ENCODE measurements at places on chromosomes 2 and 18. TPM values are rescaled to one million over a fixed set of nuclear protein-coding genes. Genes with fewer than 3 reads are reported as not detected.

GRCh38 chr18:36187826-36188721 lies 777 bp downstream of the MOCOS start:
- peaks cover 54% of the 10 kb centered on the region for H3K4me1 ChIP-seq
- 0 out of 2 replicates have a peak, but pooled peaks cover 4% of the 10 kb centered on the region for H3K36me3 ChIP-seq
- H3K27ac ChIP-seq: peak overlapping the region; percentile 72
- peak; percentile 52 for DNase-seq
- no peaks in the 10 kb centered on the region for H3K27me3 ChIP-seq

- no peak for DNase-seq
- no peaks in the 10 kb centered on the region for H3K4me1 ChIP-seq
- H3K27me3 ChIP-seq: no peaks in the 10 kb centered on the region
- no peaks in the 10 kb centered on the region for H3K36me3 ChIP-seq
- no peak overlapping the region for H3K27ac ChIP-seq
- no peak overlapping the region for H3K4me3 ChIP-seq
These were observed 1109.3 kb downstream of the TSN start for GRCh38 chr2:122864728-122865127.

The RBKS gene
- total RNA-seq: 7.7 TPM

DNA sequence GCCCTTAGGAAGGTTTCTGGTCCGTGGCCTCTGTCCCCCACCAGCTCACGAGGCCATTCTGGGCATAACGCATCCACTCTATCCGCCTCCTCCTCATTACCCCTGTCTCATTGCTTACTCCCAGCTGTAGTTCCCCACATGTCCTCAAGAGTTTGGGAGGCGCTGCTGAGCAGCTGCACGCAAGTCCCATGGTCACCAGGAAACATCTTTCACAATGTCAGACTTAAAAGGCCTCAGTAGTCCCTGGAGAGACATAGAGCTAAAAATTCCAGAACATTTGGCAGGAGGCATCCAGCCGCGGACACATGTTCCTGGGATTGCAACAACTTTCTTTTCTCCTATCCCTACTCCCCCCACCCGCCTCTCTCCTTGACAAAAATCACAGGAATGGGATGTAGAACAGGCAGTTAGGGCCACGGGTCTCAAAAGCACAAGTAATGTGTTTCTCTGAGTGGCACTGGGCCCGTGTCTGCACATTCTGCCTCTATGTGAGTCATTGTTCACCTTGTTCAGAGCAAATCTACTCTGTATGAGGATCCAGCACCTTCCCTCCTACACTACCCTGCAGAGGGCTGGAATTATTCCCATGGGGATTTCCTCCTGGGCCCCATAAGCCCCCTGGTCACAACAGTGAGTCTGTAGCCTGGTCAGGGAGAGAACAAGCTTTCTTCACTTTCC lies 8.1 kb downstream of the LBH start:
- DNase-seq: peak; percentile 60
- peaks cover 44% of the 10 kb centered on the region for H3K27me3 ChIP-seq
- H3K4me1 ChIP-seq: no peaks in the 10 kb centered on the region
- no peak overlapping the region for H3K4me3 ChIP-seq
- no peak overlapping the region for H3K27ac ChIP-seq

- no peak overlapping the region for H3K27ac ChIP-seq
- no peak overlapping the region for H3K4me3 ChIP-seq
- 0 out of 2 replicates have a peak, but pooled peaks cover 3% of the 10 kb centered on the region for H3K36me3 ChIP-seq
These were observed 54.5 kb downstream of the RBBP8 start for GRCh38 chr18:22987547-22988189.

DNA sequence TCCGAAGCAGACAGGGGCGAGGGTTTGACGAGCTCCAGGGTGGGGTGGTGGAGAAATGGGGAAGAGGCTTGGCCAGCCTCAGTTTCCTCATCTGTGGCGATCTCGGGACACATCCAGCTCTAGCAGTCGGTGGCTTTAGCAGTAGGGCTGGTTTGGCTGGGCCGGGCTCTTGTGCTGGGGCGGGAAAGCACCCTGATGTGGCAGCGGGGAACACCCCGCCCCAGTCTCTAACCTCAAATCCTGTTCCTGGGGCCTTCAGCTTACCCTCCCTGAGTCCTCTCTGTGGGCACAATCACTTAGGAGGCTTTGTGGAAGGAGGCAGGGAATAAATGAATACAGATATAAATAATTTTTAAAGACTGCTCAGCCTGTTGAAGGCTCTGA lies 26.5 kb upstream of the MCFD2 start:
- peaks cover 55% of the 10 kb centered on the region for H3K4me1 ChIP-seq
- no peaks in the 10 kb centered on the region for H3K27me3 ChIP-seq
- peak overlapping the region; percentile 99 for H3K4me3 ChIP-seq
- peak overlapping the region; percentile 79 for H3K27ac ChIP-seq

The LIMS2 gene
- 1.0 TPM for total RNA-seq

The MMADHC gene
- 210 TPM for total RNA-seq

DNA sequence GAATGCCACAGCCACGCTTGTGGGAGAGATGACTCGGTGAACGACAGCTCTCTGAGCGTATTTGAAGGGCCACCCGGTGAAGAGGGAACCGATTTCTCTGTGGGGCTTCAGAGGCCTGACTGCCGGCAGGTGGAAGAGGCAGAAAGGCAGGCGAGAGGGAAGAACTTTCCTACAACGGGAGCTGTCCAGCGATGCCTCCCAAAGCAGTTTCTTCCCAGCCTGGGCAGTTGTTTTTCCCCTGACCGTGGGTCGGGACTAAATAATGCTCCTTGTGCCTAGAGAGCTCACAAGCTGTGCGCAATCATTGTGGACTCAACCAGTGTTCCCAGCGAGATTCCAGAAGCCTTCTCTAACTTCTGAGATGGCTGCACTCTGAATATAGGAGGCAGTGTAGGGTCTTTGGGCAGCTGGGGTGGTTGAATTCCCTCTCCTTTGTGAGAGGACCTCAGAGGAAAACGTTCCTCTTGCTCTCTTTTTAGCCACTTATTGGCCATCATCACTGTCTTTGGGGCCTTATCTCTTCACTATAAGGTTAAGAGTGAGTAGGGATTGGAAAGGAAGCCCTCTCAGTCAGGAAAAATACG lies 710 bp downstream of the SEC11C start:
- DNase-seq: peak; percentile 32
- H3K4me3 ChIP-seq: peak overlapping the region; percentile 86
- H3K4me1 ChIP-seq: peaks cover 39% of the 10 kb centered on the region
- H3K27me3 ChIP-seq: no peaks in the 10 kb centered on the region
- no peaks in the 10 kb centered on the region for H3K36me3 ChIP-seq
- peak overlapping the region; percentile 83 for H3K27ac ChIP-seq

- DNase-seq: no peak
- no peak overlapping the region for H3K27ac ChIP-seq
These were observed 437.9 kb downstream of the TXNL1 start for GRCh38 chr18:56200381-56200911.

DNA sequence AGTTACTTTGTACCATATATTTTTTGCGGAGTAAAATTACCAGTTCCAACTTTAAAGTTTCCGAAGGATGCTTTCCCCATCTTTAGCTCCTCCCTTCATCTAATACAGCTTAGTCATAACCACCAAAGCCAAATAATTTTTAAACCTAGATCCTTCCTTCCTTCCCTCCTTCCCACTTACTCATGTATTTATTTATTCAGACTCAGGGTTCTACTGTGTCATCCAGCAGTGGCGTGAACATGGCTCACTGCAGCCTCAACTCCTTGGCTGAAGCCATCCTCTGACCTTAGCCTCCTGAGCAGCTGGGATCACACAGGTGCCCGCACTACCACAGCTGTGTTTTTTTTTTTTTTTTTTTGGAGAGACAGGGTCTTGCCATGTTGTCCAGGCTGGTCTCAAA lies 4.4 kb downstream of the LPIN2 start:
- peaks cover 78% of the 10 kb centered on the region for H3K4me1 ChIP-seq
- peaks cover 10% of the 10 kb centered on the region for H3K36me3 ChIP-seq
- no peak for DNase-seq

The CYBRD1 gene
- total RNA-seq: 0.34 TPM

DNA sequence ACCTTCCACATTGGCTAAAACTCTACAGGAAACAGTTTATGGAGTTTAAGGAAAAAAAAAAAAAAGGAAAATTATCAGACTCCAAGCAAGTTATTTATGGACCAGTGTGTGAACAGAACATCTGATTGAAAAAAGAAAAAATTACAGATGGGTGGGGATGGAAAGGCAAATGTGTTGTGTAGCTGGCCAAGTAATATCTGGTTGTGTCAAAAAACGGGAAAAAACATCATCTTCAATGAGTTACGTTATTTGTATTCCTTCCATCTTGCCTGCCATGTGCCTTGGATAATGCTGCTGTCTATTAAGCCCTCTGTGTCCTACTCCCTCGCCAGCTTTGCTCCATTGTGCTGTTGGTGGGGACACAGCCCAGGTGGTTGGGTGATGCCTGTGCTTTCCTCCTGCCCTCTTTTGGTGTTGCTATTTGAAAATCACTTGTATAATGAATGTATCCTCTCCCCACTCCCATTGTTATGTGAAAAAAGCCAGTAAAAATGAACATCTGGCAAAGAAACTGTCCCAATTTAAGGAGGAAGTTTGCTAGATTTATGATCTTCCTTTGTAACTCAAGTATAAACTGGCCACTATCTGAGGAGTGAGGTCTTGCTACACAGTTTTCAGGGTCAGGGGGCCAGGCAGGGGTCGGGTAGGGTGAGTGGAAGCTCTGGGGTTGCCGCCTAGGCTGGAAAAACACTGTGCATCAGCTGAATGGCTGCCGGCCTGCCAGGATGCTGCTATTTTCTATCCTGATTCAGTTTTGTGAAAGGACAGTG lies 155.9 kb downstream of the FMNL2 start:
- H3K27me3 ChIP-seq: no peaks in the 10 kb centered on the region
- H3K4me1 ChIP-seq: peaks cover 80% of the 10 kb centered on the region
- H3K27ac ChIP-seq: no peak overlapping the region
- no peak for DNase-seq

The ADAM23 gene
- not detected for total RNA-seq

DNA sequence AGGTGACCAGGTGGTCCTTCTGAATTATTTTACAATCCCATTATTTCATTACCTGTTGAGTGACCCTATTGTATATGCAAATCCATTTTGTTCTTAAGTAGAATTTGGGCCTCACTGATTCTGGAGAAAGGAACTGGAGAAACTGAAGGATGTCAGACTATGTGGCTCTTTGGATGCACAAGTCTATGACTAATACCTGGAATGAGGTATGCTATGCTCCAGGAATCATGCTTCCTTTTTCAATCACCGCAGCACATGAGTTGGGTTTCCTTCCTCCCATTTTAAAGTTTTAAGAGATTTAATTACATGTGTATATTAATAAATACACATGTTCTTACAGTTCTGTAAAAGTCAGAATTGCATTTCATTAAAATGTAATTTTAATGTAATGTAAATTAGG lies 253.9 kb upstream of the VWC2L start:
- no peak overlapping the region for H3K4me3 ChIP-seq
- no peaks in the 10 kb centered on the region for H3K27me3 ChIP-seq
- DNase-seq: no peak
- no peaks in the 10 kb centered on the region for H3K4me1 ChIP-seq
- H3K27ac ChIP-seq: no peak overlapping the region
- H3K36me3 ChIP-seq: no peaks in the 10 kb centered on the region

The PRKAG3 gene
- total RNA-seq: not detected

GRCh38 chr2:523698-524270 lies 153.4 kb downstream of the TMEM18 start:
- no peaks in the 10 kb centered on the region for H3K36me3 ChIP-seq
- H3K4me3 ChIP-seq: no peak overlapping the region
- H3K27ac ChIP-seq: no peak overlapping the region
- no peaks in the 10 kb centered on the region for H3K4me1 ChIP-seq

The TGFA gene
- total RNA-seq: 15.3 TPM

GRCh38 chr2:90209806-90210205 lies 1518.3 kb downstream of the RPIA start:
- no peak for DNase-seq
- H3K4me3 ChIP-seq: no peak overlapping the region
- H3K27ac ChIP-seq: no peak overlapping the region

DNA sequence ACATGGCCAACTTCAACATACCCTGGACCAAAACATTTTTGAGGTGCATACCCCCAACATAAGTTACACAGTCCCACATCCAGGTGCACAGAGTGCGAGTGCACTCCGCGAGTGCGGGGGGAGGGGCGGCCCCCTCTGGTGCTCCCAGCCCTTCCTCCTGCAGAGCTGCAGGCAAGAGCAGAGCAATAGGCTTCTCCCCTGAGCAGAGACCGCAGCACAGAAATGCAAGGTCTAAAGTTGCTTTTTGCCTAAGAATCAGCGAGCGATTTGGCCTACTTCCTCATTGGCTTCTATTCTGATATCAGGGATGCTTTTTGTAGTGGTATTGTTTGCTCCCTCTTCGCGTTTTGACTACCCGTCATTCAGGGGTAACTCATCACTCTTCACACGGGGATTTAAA lies 40.6 kb downstream of the BOLA3 start:
- no peaks in the 10 kb centered on the region for H3K27me3 ChIP-seq
- H3K27ac ChIP-seq: no peak overlapping the region
- H3K36me3 ChIP-seq: peaks cover 5% of the 10 kb centered on the region
- DNase-seq: no peak
- H3K4me3 ChIP-seq: no peak overlapping the region

The ARHGAP15 gene
- total RNA-seq: not detected

The RAB6C gene
- not detected for total RNA-seq

The HMSD gene
- total RNA-seq: not detected
